Fibroblast of skin of left biceps (primary cell): ENCODE measurements at places on chromosomes 4 and X.

GRCh38 chr4:175946472-175947116 is 119.0 kb upstream of the WDR17 start:
- DNase-seq, result no peak

DNA sequence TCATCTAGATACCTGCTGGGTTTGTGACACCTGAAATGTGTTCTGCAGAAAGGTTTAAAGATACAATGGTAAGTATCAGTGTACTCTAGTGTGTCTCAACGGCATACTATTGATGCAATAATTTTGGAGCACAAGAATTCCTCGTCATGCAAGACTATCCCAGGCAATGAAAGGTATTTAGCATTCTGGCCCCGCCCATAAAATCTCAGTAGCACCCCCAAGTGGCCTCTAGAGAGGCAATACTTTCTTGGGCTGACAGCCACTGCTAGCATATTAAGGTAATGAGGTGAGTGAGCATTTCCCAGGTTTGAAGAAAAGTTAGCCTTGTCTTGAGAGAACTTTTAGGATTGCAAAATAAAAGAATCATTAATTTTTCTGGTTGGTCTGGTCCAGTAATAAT is 24.0 kb downstream of the TAB3 start:
- DNase-seq, result no peak

- no peak for DNase-seq
Measured at GRCh38 chrX:43175434-43175833, 397.5 kb upstream of the PPP1R2C start.

DNA sequence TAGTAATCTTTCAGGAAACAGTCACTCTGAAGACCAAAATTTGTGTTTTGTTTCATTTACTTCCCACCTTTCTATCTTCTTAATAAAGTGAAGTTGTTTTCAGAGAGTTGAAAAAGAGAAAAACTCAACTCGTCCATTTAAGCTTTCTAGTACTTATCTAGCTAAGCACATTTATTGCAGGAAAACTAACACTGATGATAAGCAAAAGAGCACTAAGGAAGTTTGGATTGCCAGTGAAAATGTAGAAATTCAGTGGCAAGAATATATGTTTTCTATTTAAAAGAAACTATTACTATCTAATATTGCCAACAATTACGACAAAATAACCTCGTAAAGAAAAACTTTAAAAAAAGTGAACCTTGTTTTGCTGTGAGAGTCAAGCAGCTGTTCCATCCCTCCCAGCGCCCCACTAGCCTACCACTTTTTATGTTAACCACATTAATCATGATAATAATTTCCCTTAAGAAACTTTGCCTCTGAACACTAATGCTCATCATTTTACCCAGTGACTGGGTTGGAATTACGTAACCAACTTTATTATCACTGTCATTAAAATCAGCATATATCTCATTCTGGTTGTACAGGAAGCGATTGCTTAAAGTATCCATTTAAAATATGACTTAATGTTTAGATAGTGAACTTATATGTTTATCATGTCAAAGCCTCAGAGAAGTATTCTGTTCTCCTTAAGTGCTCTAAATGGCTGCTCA is 24.8 kb downstream of the SPRY1 start:
- DNase-seq, result no peak

GRCh38 chrX:7926501-7926900 is 712 bp downstream of the PNPLA4 start:
- DNase-seq, result no peak

DNA sequence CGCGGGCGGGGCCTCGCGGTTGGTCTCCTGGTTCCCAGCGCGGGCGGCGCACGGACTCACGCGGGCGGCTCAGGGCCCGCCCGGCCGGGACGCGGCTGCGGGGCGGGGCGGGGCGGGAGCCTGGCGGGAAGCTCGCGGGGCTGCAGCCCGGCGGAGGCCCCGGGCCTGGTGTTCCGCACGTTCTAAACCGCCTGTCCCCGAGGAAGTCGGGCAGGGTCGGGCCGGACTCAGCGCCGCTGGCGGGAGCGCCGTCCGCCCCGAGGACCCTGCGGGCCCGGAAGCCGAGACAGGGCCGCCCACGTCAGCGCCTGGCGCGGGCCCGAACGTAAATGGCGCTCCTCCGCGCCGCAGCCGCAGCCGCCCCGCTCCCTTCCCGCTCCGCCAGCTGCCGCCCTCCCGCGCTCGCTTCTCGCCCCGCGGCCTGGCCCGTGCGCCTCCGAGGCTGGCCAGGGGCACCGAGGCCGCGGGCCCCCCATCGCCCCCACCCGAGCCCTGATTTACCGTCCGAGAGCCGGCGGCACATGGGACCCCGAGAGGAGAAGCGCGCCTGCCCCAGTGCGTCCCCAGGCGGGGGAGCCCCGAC is 309 bp upstream of the CTBP1 start:
- peak; percentile 74 for DNase-seq

DNA sequence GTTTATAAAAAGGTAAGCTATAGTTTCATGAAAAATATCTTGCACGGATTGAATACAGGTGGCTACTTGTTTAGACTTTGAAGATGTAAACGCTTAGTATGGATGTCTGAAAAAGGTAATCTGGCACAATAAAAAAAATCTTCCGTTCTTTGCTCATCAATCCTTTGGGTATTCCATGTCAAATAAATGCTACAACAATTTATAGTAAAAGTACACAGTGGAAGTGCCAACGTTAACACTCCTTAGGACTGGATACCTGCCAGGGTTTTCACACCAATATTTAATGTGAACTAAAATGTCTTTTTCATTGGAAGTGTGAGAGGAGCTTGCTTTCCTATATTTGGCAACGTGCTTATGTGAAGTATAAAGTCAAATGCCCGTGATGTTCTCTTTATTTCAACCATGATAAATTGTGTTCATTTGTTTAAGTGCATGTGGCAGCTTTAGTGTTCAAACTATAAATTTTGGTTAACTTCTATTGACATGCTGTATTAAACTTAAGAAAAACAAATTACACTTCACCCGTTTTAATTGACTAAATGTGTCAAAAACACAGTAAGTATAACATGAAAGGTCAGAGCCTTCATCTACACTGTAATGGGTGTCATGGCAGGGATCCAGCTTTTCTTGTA is 121.7 kb upstream of the HAND2 start:
- DNase-seq, result no peak

- DNase-seq, result no peak
Measured at GRCh38 chr4:148216321-148216720, 225.9 kb downstream of the NR3C2 start.

GRCh38 chrX:30156880-30157560 is 58.3 kb upstream of the MAGEB2 start:
- DNase-seq, result no peak

GRCh38 chrX:55011294-55011693 is 11.1 kb downstream of the APEX2 start:
- DNase-seq, result no peak

DNA sequence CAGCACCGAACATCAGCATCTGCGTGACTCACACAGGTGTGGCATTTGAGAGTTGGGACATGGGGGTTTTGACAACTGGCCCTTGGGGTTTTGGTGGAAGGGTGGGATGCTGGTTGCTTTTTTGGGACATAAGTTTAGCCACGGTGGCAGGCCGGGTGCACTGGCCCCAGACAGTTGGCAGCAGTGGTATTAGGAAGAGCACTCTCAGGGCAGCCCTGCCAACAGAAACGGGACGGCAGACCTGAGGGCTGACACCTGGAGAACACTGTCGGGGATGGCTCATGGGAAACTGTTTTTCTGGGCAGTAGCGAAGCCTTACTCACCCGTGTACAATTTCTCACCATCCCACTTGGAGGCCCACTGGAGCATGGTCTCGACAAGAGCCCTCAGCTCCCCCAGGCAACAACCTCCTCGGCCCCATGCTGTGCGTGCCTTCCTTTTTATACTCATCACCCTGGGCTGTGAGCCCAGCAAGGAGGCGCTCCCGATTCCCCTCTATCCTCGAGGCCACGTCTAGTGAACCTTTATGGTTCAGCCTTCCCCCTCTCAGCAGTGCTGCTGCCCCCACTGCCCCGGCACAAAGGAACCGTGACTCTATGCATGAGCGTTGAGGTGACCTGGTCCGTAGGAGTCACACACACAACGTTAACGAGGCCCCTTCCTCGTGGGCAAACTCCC is 30.6 kb downstream of the WDR1 start:
- DNase-seq, result no peak

GRCh38 chr4:55012363-55013230 is 112.8 kb downstream of the KDR start:
- DNase-seq, result no peak

DNA sequence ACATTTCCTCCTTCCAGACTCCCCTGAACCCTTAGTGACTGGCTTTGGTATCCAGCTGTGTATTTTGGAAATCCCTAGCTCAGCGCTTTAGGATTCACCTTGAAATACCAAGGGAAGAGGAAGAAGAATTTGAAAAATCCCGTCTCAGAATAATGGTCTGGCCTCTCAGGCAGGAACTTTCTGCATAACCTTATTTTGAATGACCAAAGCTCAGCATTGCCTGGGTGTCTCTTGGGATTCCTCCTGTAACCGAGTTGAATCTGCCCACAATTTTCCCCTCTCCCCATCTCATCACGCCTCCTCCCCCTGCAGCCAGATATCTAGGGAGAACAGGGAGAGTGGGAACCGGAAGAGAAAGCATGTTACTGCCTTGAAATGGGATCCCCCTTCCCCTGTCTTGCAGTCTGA is 116.2 kb downstream of the SMIM20 start:
- no peak for DNase-seq

DNA sequence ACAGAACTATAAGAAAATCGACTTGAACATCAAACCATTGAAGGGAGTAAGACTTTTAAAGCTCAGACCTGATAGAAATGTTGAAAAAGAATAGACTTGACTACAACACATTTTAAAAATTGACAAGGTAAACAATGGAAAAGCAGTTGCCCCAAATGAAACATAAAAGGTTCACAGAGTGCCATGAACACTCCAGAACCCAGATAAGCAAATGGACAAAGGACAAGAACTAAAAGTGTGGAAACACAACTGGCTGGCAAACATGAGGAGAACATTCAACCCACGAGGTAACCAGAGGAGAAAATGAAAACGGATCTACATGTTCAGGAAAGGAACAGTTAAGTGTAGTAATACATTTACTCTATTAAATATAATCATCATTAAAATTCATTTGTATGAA is 26.5 kb downstream of the SCARB2 start:
- no peak for DNase-seq

DNA sequence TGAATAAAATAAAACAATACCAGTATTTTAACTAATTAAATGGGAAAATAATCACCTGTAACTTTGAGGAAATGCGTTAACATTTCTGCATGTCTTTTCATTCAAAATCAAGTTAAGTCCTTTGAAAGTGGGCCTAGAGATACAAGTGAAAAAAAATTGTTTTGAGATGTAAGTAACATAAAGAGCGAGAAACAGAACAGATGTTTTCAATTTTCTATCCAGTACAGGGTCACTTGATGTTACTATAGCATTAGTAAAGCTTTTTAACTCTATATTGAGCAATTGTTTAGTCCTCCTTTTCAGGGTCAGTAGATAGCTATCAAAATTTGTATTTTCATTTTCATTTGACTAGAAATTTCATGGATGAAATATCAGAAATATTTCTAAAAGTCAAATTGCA is 761.4 kb downstream of the CCSER1 start:
- DNase-seq, result no peak

DNA sequence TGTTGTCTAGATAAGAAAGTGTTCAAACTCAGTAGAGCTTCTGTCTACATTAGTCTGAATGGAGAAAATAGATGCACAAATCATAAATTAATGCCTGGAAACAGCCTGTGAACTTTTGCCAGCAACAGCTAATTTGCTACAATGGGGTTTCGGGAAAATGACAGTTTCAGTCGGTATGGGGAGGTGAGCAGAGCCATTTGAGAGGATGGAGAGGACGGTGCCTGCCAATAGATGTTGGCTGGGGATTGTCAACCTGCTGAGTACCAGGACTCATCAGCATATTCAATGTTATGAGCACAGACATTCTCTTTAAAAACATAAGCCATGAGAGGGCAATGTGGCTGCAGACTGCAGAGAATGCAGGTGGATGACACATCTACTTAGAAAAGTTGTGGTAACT is 230.3 kb upstream of the PCDH18 start:
- no peak for DNase-seq

- no peak for DNase-seq
Measured at GRCh38 chr4:167031534-167032156, 202.6 kb downstream of the SPOCK3 start.

- no peak for DNase-seq
Measured at GRCh38 chr4:38002451-38003071, 42.4 kb downstream of the PTTG2 start.

GRCh38 chr4:172547724-172548123 is 620.9 kb upstream of the GALNT7 start:
- no peak for DNase-seq

GRCh38 chr4:76067652-76068286 is 6.7 kb upstream of the ART3 start:
- peak; percentile 34 for DNase-seq
